ENCODE measurements at places on chromosomes 3 and 15.
A peak's percentile ranks its signal among the peaks of the same experiment; 100 is the strongest.

DNA sequence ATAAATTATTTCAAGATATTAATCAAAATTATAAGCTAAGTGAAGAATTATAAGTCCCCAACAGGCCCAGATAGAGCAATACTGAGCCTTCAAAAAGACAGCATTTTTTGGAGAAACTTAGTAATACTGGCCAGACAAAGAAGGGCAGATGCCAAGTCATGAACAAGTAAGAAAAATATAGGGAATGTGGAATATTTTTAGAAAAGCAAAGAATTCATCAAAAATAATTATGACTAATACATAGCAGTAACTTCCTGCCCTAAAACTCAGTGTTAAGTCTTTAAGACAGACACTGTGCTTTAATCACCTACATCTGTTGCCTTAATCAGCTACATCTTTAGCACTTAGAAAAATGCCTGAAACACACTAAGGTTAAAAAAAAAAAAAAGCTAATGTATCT, 31.2 kb downstream of the DPH6 start:
- DNase-seq = no peak
- H3K27me3 ChIP-seq = no peaks in the 10 kb centered on the region
- no peaks in the 10 kb centered on the region for H3K4me1 ChIP-seq
- H3K4me3 ChIP-seq = no peak overlapping the region
- H3K27ac ChIP-seq = no peak overlapping the region

- H3K27me3 ChIP-seq = no peaks in the 10 kb centered on the region
- no peak overlapping the region for H3K27ac ChIP-seq
- H3K4me1 ChIP-seq = no peaks in the 10 kb centered on the region
- H3K4me3 ChIP-seq = no peak overlapping the region
- no peak for DNase-seq
- H3K36me3 ChIP-seq = no peaks in the 10 kb centered on the region
Observed at GRCh38 chr3:107545680-107546120, 22.9 kb downstream of the BBX start.

DNA sequence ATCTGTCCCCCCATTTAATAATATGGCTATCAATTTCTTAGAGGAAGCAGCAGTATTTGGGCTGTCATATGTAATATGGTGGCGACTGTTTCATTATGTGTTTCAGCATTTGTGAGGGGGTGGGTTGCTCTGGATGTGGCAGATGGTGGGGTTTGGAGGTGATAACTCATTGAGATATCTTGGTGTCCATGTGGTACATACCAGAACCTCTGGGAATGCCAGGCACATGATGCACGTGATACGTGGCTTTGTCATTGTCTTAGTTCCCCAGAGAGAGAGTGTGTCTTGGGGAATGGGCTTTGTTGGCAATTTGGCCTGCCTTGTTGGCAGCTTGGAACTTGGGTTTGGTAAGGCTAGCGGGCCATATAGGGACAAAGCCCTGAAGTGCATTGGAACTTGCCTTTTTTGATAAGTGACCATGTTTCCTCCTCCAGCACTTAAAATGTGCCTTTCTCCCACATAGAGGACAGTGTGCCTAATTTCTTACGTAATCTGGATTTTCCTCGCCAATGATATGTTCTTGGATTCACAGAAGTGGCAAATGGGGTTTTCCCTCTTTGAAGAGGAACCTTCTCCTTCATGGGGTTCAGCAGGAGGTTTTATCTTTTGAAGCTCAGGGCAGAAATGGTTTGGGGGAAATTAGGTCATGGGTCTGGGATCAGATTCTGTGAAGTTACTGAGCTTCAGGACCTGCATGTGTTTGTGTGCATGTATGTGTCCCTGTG, 79.5 kb downstream of the DNASE1L3 start:
- DNase-seq = no peak
- no peak overlapping the region for H3K27ac ChIP-seq
- peaks cover 68% of the 10 kb centered on the region for H3K36me3 ChIP-seq
- H3K27me3 ChIP-seq = no peaks in the 10 kb centered on the region
- no peak overlapping the region for H3K4me3 ChIP-seq

DNA sequence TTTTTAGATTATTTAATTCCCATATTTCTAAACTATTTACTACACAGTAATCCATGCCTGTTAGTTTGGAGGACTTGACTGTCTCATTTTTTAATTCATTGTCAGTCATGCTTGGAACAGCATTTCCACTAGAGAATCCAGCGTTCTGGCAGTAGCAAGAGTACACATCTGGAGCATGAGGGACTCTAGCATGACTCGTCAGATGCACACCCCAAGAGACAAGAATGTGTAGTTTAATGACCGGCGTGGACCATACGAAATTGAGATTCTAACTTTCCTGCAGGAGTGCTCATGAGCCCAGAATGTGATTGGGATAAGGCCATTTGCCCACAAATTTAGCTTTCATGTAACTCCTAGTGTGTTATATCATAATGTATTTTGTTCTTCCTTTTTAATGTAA, 48.9 kb downstream of the ASB7 start:
- no peaks in the 10 kb centered on the region for H3K27me3 ChIP-seq
- no peaks in the 10 kb centered on the region for H3K4me1 ChIP-seq
- DNase-seq = no peak
- no peak overlapping the region for H3K4me3 ChIP-seq
- H3K36me3 ChIP-seq = peaks cover 10% of the 10 kb centered on the region
- no peak overlapping the region for H3K27ac ChIP-seq

GRCh38 chr15:96551196-96551595, 220.7 kb downstream of the NR2F2 start:
- H3K27ac ChIP-seq = no peak overlapping the region
- H3K27me3 ChIP-seq = peaks cover 6% of the 10 kb centered on the region
- DNase-seq = no peak
- H3K4me3 ChIP-seq = no peak overlapping the region
- no peaks in the 10 kb centered on the region for H3K4me1 ChIP-seq
- no peaks in the 10 kb centered on the region for H3K36me3 ChIP-seq

GRCh38 chr15:71709808-71710418, 100.4 kb upstream of the NR2E3 start:
- H3K4me1 ChIP-seq = peaks cover 33% of the 10 kb centered on the region
- H3K27me3 ChIP-seq = no peaks in the 10 kb centered on the region
- no peak overlapping the region for H3K4me3 ChIP-seq
- no peak overlapping the region for H3K27ac ChIP-seq
- DNase-seq = no peak
- H3K36me3 ChIP-seq = no peaks in the 10 kb centered on the region

DNA sequence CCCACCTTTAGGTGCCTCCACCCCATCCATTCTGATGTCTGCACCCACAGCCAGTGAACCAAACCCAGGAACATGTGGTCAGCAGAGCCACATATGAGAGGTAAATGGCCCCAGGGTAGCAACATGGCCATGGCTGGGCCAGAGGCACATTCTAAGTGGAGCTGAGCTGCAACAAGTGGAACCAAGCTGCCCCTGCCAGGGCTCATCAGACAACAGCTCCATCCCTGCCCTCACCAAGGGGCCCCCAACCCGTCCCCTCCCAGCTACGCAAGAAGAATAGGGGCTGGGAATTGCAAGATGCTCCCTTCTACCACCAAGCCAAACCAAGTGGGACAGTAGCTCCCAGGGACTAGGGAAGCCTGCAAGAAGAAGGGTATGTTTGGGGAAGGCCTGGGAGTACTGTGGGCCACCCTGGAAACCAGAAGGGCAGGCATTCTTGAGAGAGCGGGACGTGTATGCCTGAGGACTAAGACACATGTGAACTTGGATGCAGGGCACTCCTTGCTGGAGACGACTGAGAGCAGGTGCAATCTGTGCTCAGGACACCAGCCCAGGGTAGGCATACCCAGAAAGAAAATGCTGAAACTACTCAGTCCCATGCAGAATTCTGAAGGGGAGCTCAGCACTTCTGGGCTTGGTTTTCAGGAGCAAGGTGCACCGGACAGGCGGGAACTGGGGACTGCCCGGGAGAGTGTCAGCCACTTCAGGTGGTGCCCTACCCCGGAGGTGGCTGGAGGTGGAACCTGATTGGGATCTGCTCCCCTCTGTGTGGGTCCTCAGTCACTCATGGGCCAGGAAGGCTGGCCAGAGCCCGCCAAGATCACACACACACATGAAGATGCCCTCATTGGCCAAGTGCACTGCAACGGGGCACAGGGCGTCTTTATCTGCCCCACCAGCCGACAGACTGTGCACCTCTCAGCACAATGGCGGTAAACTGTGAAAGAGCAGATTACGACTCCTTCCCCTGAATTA, 9.5 kb downstream of the MYL3 start:
- no peak overlapping the region for H3K4me3 ChIP-seq
- no peaks in the 10 kb centered on the region for H3K27me3 ChIP-seq
- no peaks in the 10 kb centered on the region for H3K4me1 ChIP-seq

- peaks cover 2% of the 10 kb centered on the region for H3K4me1 ChIP-seq
- no peaks in the 10 kb centered on the region for H3K36me3 ChIP-seq
- H3K4me3 ChIP-seq = no peak overlapping the region
- H3K27ac ChIP-seq = no peak overlapping the region
- no peak for DNase-seq
Observed at GRCh38 chr15:73069109-73069508, 16.8 kb downstream of the NEO1 start.

DNA sequence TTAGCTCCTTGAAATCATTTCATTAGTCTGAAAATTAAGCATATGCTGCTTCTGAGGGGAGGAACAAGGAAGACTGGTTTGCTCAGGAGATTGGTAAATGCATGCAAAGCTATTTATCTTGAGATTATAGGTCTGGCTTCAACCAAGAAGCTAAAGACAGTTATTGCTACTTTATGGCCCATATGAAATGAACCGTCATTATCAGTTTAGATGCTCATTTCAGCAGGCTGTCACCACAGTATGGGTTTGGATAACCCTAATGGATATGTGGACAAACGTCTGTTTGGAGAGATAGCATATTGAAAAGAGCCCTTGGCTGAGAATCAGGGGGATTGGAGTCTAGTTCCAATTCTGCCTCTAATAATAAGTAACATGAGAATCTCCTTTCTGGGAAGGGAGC, 922.6 kb downstream of the TUSC7 start:
- H3K36me3 ChIP-seq = no peaks in the 10 kb centered on the region
- H3K4me1 ChIP-seq = peaks cover 10% of the 10 kb centered on the region
- H3K27ac ChIP-seq = no peak overlapping the region
- no peak overlapping the region for H3K4me3 ChIP-seq
- no peak for DNase-seq

DNA sequence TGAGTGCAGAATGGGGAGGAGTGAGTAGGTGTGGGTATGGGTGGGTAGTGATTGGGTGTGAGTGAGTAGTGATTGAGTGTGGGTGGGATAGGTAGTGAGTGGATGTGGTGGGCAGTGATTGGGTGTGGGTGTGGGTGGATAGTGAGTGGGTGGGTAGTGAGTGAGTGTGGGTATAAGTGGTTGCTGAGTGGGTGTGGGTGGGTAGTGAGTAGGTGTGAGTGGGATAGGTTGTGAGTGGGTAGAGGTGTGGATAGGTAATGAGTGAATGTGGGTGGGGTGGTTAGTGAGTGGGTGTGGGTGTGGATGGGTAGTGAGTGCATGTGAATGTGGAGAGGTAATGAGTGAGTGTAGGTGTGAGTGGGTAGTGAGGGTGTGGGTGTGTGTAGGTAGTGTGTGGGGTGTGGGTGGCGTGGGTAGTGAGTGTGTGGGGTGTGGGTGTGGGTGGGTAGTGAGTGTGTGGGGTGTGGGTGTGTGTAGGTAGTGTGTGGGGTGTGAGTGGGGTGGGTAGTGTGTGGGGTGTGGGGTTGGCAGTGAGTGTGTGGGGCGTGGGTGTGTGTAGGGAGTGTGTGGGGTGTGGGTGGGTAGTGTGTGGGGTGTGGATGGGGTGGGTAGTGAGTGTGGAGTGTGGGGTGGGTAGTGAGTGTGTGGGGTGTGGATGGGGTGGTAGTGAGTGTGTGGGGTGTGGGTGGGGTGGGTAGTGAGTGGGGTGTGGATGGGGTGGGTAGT, 5.3 kb downstream of the MINAR1 start:
- no peaks in the 10 kb centered on the region for H3K36me3 ChIP-seq
- H3K27me3 ChIP-seq = peaks cover 30% of the 10 kb centered on the region
- H3K4me3 ChIP-seq = no peak overlapping the region
- no peak for DNase-seq
- peaks cover 4% of the 10 kb centered on the region for H3K4me1 ChIP-seq

DNA sequence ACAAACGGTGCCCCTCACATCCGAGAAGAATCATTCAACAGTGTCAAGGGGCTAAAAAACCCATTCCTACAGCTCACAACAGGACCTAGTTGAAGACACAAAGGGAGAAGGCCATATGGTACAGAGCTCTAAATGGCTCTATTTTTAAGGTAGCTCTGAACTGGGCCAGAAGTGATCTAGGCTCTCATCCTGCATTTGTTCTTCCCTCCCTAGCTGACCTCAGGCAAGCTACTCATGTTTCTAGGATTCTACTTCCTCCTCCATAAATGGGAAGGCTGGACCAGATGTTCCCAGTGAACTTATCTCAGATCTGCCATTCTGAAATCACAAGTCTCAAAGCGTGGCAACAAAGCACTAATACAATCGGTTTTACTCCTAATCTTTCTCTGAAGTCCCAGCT, 62.3 kb downstream of the CPNE4 start:
- H3K36me3 ChIP-seq = no peaks in the 10 kb centered on the region
- no peaks in the 10 kb centered on the region for H3K4me1 ChIP-seq
- no peak for DNase-seq
- H3K27me3 ChIP-seq = no peaks in the 10 kb centered on the region
- H3K27ac ChIP-seq = no peak overlapping the region
- H3K4me3 ChIP-seq = no peak overlapping the region

- H3K27me3 ChIP-seq = no peaks in the 10 kb centered on the region
- peak overlapping the region; percentile 7 for H3K27ac ChIP-seq
- peaks cover 13% of the 10 kb centered on the region for H3K4me1 ChIP-seq
- no peaks in the 10 kb centered on the region for H3K36me3 ChIP-seq
- H3K4me3 ChIP-seq = no peak overlapping the region
Observed at GRCh38 chr15:42595626-42596240, 20.3 kb downstream of the STARD9 start.

GRCh38 chr15:80141916-80142598, 10.7 kb upstream of the FAH start:
- H3K36me3 ChIP-seq = no peaks in the 10 kb centered on the region
- H3K27ac ChIP-seq = no peak overlapping the region
- DNase-seq = no peak
- H3K4me1 ChIP-seq = no peaks in the 10 kb centered on the region

GRCh38 chr3:192841428-192841827, 76.2 kb downstream of the MB21D2 start:
- H3K36me3 ChIP-seq = no peaks in the 10 kb centered on the region
- no peak overlapping the region for H3K4me3 ChIP-seq
- no peak for DNase-seq
- no peaks in the 10 kb centered on the region for H3K4me1 ChIP-seq

GRCh38 chr3:186333256-186333655, 28.8 kb downstream of the DGKG start:
- H3K4me3 ChIP-seq = no peak overlapping the region
- DNase-seq = no peak
- H3K27ac ChIP-seq = no peak overlapping the region

- no peak for DNase-seq
- no peak overlapping the region for H3K27ac ChIP-seq
- no peak overlapping the region for H3K4me3 ChIP-seq
- H3K27me3 ChIP-seq = no peaks in the 10 kb centered on the region
Observed at GRCh38 chr15:29978411-29979382, 104.1 kb upstream of the GOLGA8J start.

- H3K4me3 ChIP-seq = no peak overlapping the region
- H3K4me1 ChIP-seq = peaks cover 23% of the 10 kb centered on the region
- no peak overlapping the region for H3K27ac ChIP-seq
- no peaks in the 10 kb centered on the region for H3K27me3 ChIP-seq
- DNase-seq = no peak
- H3K36me3 ChIP-seq = no peaks in the 10 kb centered on the region
Observed at GRCh38 chr3:133953297-133953696, 57.6 kb upstream of the RAB6B start.

- no peak for DNase-seq
- H3K27me3 ChIP-seq = no peaks in the 10 kb centered on the region
- H3K4me1 ChIP-seq = peaks cover 9% of the 10 kb centered on the region
- no peaks in the 10 kb centered on the region for H3K36me3 ChIP-seq
Observed at GRCh38 chr3:46542344-46542743, 23.8 kb downstream of the LRRC2 start.
